ENCODE measurements at places on chromosomes 12 and 14. TPM values are rescaled to one million over a fixed set of nuclear protein-coding genes. Genes with fewer than 3 reads are reported as not detected.

GRCh38 chr12:27434673-27435565, 11.6 kb upstream of the SMCO2 start:
- peak; percentile 37 for DNase-seq
- H3K4me1 ChIP-seq = peaks cover 17% of the 10 kb centered on the region
- no peak overlapping the region for H3K4me3 ChIP-seq
- no peaks in the 10 kb centered on the region for H3K36me3 ChIP-seq

DNA sequence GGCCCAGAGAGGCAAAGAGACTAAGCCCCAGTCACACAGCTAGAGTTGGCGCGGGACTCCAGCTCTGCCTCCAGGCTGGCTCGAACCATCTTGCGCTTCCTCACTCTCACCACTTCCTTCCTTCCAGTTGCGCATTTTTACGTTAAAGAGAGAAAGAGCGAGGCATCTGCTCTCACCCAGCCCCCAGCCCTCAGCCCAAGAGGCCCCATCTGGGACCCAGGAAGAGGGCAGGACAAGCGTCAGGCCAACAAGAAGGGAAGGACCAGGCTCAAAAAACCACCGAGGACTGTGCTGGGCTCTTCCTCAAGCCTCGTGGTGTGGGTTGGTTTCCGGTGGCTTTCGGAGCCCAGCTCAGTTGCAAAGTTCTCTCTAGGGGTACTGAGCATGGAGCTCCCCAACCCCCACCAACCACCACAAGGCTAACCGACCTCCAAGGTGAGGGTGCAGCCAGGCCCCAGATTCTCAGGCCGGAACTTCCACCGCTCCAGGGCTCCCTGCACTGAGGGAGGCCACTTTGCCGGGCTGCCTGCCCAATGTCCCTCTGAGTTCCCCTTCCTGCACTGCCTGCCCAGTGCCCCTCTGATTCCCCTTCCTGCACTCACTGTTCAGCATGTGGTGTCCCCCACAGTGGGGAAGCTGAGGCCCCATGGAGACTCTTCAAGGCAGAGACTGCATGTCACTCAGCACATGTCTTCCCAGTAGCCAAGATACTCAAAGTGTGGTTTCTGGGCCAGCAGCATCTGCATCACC, 35.9 kb downstream of the TESC start:
- no peaks in the 10 kb centered on the region for H3K27me3 ChIP-seq
- H3K27ac ChIP-seq = peak overlapping the region; percentile 70
- H3K4me1 ChIP-seq = peaks cover 20% of the 10 kb centered on the region
- H3K36me3 ChIP-seq = no peaks in the 10 kb centered on the region
- peak; percentile 57 for DNase-seq

DNA sequence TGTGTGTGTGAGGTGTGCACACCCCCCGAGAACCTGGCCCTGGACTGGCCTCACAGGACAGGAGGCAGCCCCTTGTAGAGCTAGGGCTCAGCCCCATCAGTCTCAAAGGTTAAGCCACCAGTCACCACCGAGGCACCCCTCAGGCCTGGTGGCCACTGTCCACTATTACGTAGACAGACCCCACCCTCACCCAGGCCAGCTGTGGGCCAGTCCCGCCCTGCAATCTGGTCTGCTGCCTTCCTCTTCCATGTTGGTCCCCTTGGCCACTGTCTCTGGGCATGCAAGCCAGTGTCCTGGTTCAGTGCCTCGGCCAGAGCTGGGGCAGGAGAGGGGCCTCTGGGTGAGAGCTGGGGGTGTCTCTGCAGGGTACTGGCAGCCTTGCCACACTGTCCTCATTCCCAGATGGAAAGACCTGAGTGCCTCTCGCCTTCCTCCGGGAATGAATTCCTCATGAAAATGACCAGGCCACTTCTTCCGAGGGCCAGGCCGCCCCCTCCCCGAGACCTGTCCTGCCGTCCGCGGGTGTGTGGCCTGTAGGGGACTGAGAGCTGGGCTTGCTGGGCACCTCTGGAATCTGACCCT, 897 bp upstream of the TEX22 start:
- H3K27ac ChIP-seq = peak overlapping the region; percentile 83
- H3K4me3 ChIP-seq = peak overlapping the region; percentile 67
- H3K4me1 ChIP-seq = peaks cover 22% of the 10 kb centered on the region
- no peaks in the 10 kb centered on the region for H3K27me3 ChIP-seq
- H3K36me3 ChIP-seq = peaks cover 32% of the 10 kb centered on the region

DNA sequence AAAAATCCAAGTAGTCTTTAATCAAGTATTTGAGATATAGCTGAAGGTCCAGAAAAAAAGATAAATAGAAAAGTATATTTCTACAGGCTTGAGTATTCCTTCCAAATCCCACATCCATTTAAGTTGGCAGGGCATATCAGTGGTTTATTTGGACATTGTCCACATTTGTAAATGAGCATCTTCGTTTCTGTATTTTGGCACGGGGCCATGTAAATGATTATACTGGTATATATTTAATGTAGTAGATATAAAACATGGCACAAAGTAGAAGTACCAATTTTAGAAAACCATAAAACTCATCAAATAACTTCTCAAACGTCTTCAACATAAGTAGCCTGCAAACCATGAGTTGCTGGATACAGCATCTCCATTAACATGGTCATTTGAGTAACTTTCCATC, 437.4 kb upstream of the SOX5 start:
- no peak for DNase-seq
- no peaks in the 10 kb centered on the region for H3K4me1 ChIP-seq
- no peak overlapping the region for H3K27ac ChIP-seq
- H3K4me3 ChIP-seq = no peak overlapping the region

GRCh38 chr12:81162391-81163136, 84.7 kb downstream of the ACSS3 start:
- no peaks in the 10 kb centered on the region for H3K36me3 ChIP-seq
- no peak for DNase-seq
- H3K4me1 ChIP-seq = no peaks in the 10 kb centered on the region
- no peak overlapping the region for H3K4me3 ChIP-seq
- no peaks in the 10 kb centered on the region for H3K27me3 ChIP-seq

- no peaks in the 10 kb centered on the region for H3K4me1 ChIP-seq
- no peak overlapping the region for H3K27ac ChIP-seq
- DNase-seq = no peak
- no peak overlapping the region for H3K4me3 ChIP-seq
Observed at GRCh38 chr12:48142818-48143674, 14.3 kb downstream of the ASB8 start.

The NPAS3 gene
- total RNA-seq = not detected

The INSM2 gene
- not detected for total RNA-seq

The NANOG gene
- total RNA-seq = not detected

The LIMA1 gene
- total RNA-seq = 16.5 TPM

The AGAP2 gene
- 26.7 TPM for total RNA-seq

The HVCN1 gene
- 2.6 TPM for total RNA-seq

The SLC4A8 gene
- total RNA-seq = 0.89 TPM

The TMEM52B gene
- not detected for total RNA-seq

The C12orf54 gene
- total RNA-seq = not detected

The TAS2R8 gene
- total RNA-seq = not detected

The PRPH gene
- not detected for total RNA-seq
